Regular cardiac myocyte (primary cell): ENCODE measurements at places on chromosomes 6 and 20. TPM values are rescaled to one million over a fixed set of nuclear protein-coding genes. Genes with fewer than 3 reads are reported as not detected.

Gene NFATC2
- under 0.01 and 0.19 TPM in 2 replicates for total RNA-seq

Gene PDYN
- total RNA-seq: not detected in 2 replicates

Gene OR12D3
- total RNA-seq: not detected in 2 replicates

Gene PPP1R3D
- total RNA-seq: 5.4 and 6.3 TPM in 2 replicates

Gene RAMACL
- total RNA-seq: 0.38 and 1.1 TPM in 2 replicates

Gene CCN6
- total RNA-seq: not detected in 2 replicates

Gene TFAP2D
- total RNA-seq: not detected in 2 replicates

Gene POPDC3
- 5.8 and 11.3 TPM in 2 replicates for total RNA-seq

Gene RNF5
- 35.5 and 41.0 TPM in 2 replicates for total RNA-seq

Gene ERVFRD-1
- total RNA-seq: not detected in 2 replicates

Gene CTAGE9
- total RNA-seq: not detected in 2 replicates

Gene GCNT2
- total RNA-seq: 0.19 and 1.4 TPM in 2 replicates

Gene SYCP2
- total RNA-seq: 0.77 and 1.1 TPM in 2 replicates

Gene OR2H2
- not detected in 2 replicates for total RNA-seq

Gene LAMA2
- total RNA-seq: 13.6 and 64.3 TPM in 2 replicates

Gene KHDC1
- 2.3 and 5.6 TPM in 2 replicates for total RNA-seq

Gene ACTL10
- total RNA-seq: 2.7 and 2.8 TPM in 2 replicates

Gene KIF25
- 0.38 and 2.0 TPM in 2 replicates for total RNA-seq

Gene PLA2G7
- total RNA-seq: under 0.01 TPM in 1 of 2 replicates, not detected in the other

Gene NOTCH4
- 0.85 and 1.5 TPM in 2 replicates for total RNA-seq
